ENCODE measurements at places on chromosomes 7 and 10.

- no peak for DNase-seq
Observed at GRCh38 chr7:47471358-47471703, 110.6 kb downstream of the TNS3 start.

- no peak for DNase-seq
Observed at GRCh38 chr10:21260506-21261149, 264.9 kb downstream of the SKIDA1 start.

DNA sequence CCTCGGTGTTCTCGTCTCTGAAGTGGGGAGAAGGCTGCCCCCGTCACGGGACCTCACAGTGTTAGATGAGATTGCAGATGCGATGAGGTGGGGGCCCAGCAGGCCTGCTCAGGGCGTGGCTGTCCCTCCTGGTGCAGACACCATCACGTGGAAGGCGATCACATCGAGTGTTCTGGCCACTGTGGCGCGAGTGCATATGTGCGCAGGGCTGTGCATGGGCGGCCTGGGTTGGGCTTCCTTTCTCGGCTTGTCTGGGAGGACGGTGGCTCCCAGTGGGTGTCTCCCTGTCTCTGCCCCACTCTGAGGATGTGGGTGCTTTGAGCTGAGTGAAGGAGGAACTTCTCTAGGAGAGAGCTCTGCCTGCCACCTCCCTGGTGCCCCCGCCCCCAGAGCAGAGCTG, 83.1 kb downstream of the LHPP start:
- DNase-seq, result no peak

DNA sequence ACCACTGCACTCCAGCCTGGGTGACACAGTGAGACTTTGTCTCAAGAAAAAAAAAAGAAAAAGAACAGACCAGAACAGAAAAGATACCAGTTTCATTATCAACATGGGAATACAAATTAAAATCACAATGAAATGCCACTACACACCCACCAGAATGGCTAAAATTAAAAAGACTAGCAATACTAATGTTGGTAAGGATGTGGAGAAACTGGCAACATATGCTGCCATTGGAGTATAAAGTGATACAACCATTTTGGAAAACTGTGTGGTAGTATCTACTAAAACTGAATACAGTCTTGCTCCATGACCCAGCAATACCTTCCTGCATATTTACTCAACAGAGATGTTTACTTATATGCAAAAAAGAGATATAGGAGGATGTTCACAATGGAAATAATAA, 2.9 kb upstream of the RRP12 start:
- DNase-seq, result no peak

GRCh38 chr10:87079106-87079836, 15.4 kb downstream of the GLUD1 start:
- no peak for DNase-seq

GRCh38 chr10:132452216-132452650, 55.2 kb downstream of the PWWP2B start:
- DNase-seq, result no peak

- no peak for DNase-seq
Observed at GRCh38 chr10:74067373-74068352, 69.7 kb downstream of the VCL start.

- DNase-seq, result no peak
Observed at GRCh38 chr10:73172867-73173266, 4.9 kb downstream of the FAM149B1 start.

DNA sequence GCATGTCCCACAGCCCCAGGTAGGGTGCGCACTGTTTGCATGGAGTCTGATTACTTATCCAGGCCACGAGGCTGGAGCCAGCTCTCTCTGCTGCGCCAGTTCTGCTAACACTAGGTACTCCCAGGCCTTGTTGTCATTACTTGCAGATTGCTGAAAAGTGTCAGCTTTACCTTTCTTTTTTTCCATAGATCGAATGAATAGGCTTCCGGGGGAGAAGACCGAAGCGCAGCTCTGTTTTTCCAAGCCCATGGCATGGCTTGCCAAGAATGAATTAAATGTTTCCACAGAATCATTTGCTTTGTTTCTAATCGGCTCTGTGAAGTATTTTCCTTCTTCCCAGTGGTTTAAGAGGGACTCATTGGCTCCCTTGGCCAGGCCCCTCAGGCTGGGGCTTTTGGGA, 285.8 kb downstream of the BMPER start:
- DNase-seq, result no peak

DNA sequence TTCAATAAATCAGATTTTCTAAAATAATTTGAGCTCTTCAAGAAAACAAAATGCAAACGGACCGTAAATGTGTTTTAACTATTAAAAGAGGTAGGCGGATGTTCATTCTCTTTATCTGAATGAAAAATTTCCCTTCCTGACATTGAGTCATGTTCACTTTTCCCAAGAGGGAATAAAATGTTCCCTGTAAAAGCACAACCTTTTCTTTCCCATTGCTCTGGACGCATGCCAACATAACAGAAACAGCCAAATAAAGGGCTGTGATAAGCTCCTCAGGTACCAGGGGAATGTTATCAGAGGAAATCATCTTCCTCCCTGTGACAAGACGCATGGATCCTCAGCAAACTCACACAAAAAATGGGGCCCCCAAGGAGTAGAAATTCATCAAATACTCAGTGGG, 251.8 kb downstream of the MTERF1 start:
- no peak for DNase-seq

- DNase-seq, result no peak
Observed at GRCh38 chr10:69475433-69475830, 24.2 kb downstream of the TSPAN15 start.

DNA sequence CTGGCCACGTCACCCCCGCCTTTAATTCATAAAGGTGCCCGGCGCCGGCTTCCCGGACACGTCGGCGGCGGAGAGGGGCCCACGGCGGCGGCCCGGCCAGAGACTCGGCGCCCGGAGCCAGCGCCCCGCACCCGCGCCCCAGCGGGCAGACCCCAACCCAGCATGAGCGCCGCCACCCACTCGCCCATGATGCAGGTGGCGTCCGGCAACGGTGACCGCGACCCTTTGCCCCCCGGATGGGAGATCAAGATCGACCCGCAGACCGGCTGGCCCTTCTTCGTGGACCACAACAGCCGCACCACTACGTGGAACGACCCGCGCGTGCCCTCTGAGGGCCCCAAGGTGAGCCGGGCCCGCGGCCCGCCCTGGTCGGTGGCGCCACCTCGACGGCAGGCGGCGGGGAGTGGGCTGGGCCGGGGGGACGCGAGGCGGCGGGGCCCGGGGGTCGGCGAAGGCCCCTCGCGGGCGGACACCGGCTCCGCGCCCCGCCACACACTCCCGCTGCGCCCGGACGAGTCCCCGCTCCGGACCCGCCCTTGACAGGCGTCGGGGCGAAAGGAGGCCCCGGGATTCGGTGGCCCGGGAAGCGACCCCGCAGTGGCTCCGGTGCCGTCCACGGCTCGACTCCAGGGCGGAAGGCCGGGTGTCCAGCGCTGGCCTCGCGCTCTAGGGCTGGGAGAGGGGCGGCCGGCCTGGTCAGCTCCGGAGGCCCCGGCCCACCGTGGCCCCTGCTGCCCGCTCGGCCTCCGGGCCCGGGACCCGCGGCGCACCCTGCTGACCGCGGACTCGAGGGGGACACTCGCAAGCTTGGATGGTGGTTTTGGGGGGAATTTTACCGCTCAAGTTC, 557 bp downstream of the BAG3 start:
- DNase-seq, result no peak

DNA sequence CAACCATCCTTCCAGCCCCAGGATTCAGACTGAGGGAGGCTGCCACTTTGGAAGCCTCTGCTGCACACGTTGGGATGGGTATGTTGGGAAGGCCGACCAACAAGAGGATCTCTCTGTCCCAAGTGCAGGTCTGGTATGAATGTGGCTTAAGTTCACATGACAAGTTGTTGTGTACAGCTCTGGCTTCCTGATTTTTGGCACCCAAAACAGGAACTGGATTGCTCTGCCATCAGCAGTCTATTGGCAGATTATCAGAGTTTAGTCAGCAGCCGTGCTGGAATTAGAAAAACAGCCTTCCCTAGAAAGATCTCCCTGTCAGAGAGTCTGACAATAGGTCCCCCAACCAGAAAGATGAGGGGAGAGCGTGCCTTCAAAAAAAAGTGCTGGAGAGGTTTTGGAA, 66.9 kb downstream of the GOLGA7B start:
- no peak for DNase-seq

DNA sequence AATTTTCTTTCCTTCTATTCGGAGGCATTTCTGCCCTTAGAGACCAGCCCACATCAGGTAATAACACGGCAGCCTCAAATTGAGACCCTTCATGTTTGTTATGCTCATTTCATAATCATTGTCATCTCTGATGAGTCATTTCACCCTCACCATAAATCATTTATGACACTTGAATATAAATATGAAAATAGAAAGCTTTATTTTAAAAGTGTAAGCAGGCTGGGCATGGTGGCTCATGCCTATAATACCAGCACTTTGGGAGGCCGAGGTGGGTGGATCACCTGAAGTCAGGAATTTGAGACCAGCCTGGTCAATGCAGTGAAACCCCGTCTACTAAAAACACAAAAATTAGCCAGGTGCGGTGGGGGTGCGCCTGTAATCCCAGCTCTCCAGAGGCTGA, 57.4 kb upstream of the EGFR start:
- DNase-seq, result no peak

GRCh38 chr7:91543646-91544045, 279.4 kb downstream of the FZD1 start:
- no peak for DNase-seq

DNA sequence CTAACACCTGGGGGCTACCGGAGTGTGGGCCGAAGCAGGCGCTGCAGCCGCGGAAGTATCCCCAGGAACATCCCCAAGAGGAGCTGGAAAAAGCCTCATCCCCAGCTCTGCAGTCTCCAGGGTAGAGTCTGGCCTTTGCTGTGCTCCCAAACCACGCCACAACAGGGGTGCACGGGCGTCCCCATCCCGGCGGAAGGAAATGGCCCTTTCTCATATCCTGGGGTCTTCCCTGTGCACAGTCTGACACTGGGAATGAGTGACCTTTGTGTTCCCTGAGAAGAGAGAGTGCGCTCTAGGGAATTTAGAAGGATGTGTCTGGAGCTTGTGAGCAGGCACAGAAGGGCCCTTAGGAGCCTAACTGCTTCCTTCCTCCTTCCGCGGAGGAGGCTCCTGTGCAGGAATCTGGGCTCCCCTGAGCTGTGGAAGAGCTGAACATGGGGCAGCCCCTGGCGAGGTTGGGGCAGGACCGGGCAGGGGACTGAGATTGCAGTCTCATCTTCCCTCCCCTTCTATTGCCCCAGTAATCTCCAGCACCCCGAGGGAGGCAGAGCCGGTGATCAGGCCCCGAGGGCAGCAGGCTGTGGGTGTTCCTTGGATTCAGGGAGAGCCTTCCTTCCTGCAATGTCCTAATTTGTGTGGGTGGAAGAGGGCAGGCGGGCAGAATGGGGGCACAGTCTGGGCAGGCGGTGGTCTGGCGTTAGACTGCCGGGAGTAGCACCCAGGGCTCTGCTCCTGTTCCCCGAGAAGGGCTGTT, 1.3 kb downstream of the REPIN1 start:
- DNase-seq, result no peak

DNA sequence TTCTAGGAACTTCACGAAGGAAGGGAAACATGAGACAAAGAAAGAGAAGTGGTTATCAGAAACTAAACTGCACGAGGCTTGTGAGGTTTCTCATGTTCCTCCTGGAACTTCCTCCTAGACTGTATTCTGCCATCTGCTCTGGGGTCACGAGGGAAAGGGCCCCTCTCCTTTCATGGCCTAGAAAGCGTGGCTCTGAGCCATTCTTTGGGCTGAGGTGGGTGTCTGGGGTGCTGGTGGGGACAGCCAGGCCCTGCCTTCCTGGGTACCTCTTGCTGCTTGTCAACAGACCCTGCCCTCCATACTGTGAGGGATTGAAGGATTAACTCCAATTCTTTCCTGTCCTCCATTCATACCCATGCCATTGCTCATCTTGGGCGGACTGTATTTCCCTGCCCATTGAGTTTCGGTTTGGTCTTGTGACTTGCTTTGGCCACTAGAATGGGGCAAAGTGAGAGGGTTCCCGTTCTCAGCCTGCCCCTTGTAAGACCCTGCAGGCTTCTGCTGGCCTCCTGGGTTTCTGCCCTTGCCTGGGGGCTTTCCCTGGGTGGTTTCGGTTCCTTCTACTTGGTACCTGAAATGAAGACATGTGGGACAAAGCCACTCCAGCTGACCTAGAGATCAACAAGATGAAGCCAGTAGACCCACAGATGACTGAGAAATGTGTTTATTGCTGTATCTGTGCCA, 14.9 kb upstream of the GIMAP8 start:
- DNase-seq, result no peak

- no peak for DNase-seq
Observed at GRCh38 chr7:54778166-54778565, 19.2 kb upstream of the SEC61G start.

DNA sequence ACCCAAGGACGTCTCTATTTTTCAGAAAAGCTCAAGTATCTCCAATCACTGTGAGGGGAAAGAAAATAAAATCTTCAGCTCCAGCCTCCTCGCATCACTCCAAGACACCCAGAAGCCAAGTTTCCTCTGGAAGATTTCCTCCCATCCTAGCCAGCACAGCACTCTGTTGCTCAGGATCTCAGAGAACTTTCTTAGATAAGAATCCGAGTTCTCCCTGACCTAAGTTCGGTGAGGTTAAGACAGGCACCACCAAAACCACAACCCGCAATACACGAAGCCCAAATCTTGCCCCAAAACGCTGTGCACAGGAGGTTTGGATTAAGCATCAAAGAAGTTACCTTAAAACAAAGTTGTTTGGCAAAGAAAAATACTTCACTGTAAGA, 4.2 kb downstream of the FAM53B start:
- DNase-seq, result no peak

- peak; percentile 73 for DNase-seq
Observed at GRCh38 chr10:62264702-62265436, 3.8 kb downstream of the RTKN2 start.

- DNase-seq, result peak; percentile 75
Observed at GRCh38 chr10:68897336-68897741, 3.8 kb upstream of the DDX50 start.

DNA sequence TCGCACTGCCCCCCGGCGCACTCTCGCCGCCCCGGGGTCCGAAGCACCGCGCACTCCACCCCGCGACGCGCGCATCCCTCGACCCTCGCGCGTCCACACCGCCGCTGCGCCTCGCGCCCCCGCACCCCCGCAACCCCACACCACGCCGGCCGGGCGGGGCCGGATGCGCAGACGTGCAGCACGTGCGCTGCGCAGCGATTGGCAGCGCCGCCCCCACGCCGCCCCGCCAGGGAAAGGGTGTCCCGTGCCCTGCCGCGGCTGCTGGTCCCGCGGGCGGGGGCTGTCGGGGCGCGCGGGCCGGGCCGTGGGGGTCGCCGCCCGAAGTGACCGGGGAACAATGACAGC, 53.7 kb upstream of the KDM7A start:
- no peak for DNase-seq

DNA sequence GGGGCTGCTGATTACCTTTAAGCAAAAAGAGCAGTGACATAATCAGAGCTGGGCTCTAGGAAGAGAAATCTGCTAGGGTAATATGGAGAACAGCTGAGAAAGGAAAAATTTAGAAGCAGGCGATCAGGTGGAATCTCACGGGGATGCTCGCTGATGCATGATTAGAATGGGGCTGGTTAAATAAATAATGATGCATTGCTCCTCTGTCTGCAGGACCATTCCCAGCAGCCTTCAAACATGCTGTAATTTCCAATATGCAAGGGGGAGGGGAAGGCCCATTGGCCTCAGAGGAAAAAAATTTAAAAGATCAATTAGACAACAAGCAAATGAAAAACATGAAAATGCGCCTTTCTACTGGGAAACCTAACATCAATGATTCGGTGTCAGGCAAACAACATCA, 65.6 kb upstream of the C10orf90 start:
- DNase-seq, result no peak

Measured in amniotic stem cell (primary cell).